ENCODE measurements at places on chromosomes 3 and 15. TPM values are rescaled to one million over a fixed set of nuclear protein-coding genes. Genes with fewer than 3 reads are reported as not detected.

DNA sequence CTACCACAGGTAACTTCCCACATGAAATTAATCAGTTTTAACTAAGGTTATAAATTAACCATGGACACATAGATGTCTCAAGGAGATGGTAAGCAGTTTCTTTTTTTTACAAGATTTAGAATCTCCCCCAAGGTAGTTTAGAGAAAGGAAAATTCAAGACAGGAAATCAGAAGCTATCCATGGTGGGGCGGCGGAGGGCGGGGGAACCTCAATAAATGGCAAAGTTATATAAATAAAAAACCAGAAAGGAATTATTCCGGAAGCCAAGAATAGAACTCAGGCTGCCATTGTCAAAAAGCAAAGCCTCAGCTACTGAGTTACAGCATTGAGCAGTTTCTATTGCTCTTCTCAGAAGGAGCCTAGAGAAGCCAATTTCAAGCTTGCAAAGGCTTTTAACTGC, 172.1 kb upstream of the SMAD3 start:
- no peaks in the 10 kb centered on the region for H3K36me3 ChIP-seq
- no peak for DNase-seq
- no peak overlapping the region for H3K4me3 ChIP-seq
- no peaks in the 10 kb centered on the region for H3K27me3 ChIP-seq

- peaks cover 16% of the 10 kb centered on the region for H3K4me1 ChIP-seq
- H3K4me3 ChIP-seq, result peak overlapping the region; percentile 80
- H3K27me3 ChIP-seq, result no peaks in the 10 kb centered on the region
- no peak for DNase-seq
- no peak overlapping the region for H3K27ac ChIP-seq
Observed at GRCh38 chr15:101252836-101253235, 988 bp upstream of the CHSY1 start.

- no peak for DNase-seq
- no peaks in the 10 kb centered on the region for H3K36me3 ChIP-seq
- H3K4me3 ChIP-seq, result no peak overlapping the region
- H3K4me1 ChIP-seq, result no peaks in the 10 kb centered on the region
- no peaks in the 10 kb centered on the region for H3K27me3 ChIP-seq
- H3K27ac ChIP-seq, result no peak overlapping the region
Observed at GRCh38 chr3:195761123-195761566, 40.4 kb downstream of the MUC20 start.

DNA sequence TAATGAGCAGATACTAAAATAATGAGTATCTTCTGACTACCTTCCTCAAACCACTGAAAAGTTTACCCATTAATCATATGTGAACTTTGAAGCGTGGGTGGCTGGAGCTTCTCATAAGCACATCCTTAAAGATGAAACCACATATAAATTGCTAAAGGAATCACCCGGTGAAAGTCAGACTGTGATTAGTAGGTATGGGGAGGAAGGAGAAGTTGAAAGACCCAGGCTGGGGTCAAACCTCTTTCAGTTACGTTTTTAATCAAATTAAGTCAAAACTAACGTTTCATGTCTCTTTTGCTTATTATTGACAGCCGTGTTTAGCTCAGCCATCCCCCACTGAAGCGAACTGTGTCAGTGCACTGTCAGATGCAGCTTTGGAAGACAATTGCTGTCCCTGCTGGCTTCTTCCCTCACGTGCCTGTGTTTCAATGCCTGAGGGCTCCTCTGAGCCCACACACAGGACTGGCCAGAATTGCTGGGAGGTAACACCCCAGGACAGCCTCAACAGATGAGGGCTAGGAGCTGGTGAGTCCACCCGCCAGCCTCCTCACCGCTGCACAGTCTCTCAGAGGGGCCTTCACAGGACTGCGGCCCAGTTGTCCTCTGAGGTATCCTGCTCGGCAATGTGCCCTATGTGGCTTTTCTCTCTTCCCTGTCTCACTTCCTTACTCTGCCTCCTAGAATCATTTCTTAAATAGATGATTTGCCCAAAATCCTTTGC, 29.3 kb upstream of the SH3BP5 start:
- H3K27me3 ChIP-seq, result no peaks in the 10 kb centered on the region
- no peak overlapping the region for H3K27ac ChIP-seq
- H3K4me1 ChIP-seq, result peaks cover 6% of the 10 kb centered on the region
- no peak for DNase-seq
- H3K4me3 ChIP-seq, result no peak overlapping the region
- H3K36me3 ChIP-seq, result no peaks in the 10 kb centered on the region

ST6GAL1 gene
- total RNA-seq, result 41.4 TPM

DNA sequence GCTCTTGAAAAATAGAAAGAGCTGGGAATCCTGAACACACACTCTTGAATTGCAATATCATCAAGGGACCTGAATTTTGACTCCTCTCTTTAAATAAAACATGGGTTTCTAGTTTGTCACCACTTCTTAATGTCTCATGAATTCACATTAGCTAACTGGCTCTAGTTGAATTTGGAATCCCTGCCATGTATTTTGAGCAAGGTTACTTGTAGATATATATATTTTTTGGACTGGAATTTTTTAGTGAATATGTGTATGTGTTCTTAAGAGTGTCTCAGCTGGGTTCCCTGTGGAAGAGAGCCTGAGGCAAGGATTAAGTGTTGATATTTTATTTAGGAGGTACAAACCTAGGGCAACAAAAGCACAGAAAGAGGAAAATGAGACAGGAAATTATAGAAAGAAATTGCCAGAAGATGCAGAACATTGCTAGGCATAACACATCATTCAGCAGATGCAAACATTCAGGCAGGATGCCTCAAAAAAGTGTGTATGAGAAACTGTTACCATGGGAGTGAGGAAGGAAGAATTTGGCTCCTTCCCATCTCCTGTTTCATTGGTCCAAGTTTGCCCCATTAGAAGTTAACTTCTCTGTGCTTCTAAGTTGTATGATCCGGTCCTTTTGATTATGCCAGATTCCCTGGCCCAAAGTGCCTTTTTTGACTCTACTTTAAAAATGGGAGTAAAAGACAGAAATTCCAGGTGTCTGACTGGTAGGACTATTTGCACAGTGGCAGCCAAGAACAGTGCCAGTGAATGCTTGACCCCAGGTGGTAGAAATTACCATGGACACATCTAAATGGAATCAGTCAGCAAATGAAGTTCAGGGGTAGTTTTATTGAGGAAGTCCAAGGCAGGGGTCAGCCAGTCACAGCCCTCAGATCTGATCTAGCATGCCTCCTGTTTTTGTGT, 253.7 kb upstream of the TGFBR2 start:
- H3K4me3 ChIP-seq, result no peak overlapping the region
- no peak for DNase-seq
- no peaks in the 10 kb centered on the region for H3K36me3 ChIP-seq

GRCh38 chr3:150508401-150508800, 37.9 kb downstream of the SERP1 start:
- H3K4me3 ChIP-seq, result no peak overlapping the region
- H3K4me1 ChIP-seq, result no peaks in the 10 kb centered on the region
- H3K27me3 ChIP-seq, result no peaks in the 10 kb centered on the region
- no peaks in the 10 kb centered on the region for H3K36me3 ChIP-seq
- no peak for DNase-seq

LEKR1 gene
- total RNA-seq, result 3.2 TPM

DNA sequence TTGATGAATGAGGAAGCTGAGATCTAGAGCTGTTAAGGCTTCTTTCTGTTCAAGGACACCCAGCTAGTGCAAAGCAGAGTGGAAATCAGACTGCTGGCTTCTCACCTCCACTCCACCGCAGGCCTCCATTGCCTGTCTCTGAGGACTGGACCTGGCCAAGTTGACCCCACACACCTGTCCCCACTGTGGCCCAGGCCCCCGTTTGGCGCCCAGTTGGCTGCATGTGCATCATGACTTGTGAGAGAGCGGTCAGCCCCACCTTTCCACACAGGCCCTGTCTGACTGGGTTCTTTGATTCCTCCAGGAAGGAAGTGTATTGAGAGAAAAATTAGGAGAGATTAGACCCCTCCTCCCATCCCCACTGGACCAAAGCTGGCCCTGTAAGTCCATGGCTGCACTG, 206.3 kb upstream of the TLE3 start:
- no peak overlapping the region for H3K27ac ChIP-seq
- no peaks in the 10 kb centered on the region for H3K27me3 ChIP-seq
- H3K4me3 ChIP-seq, result no peak overlapping the region
- no peak for DNase-seq

- no peaks in the 10 kb centered on the region for H3K27me3 ChIP-seq
- H3K27ac ChIP-seq, result no peak overlapping the region
- no peak for DNase-seq
Observed at GRCh38 chr15:101020451-101020850, 101.3 kb downstream of the LRRK1 start.

- no peak for DNase-seq
- H3K4me3 ChIP-seq, result no peak overlapping the region
- H3K4me1 ChIP-seq, result peaks cover 20% of the 10 kb centered on the region
- H3K27ac ChIP-seq, result no peak overlapping the region
- H3K27me3 ChIP-seq, result no peaks in the 10 kb centered on the region
Observed at GRCh38 chr15:62822228-62822627, 220.3 kb upstream of the TPM1 start.

GRCh38 chr15:74955796-74956647, 550 bp downstream of the RPP25 start:
- H3K36me3 ChIP-seq, result no peaks in the 10 kb centered on the region
- peak overlapping the region; percentile 92 for H3K4me3 ChIP-seq
- DNase-seq, result peak; percentile 76
- H3K4me1 ChIP-seq, result peaks cover 30% of the 10 kb centered on the region

DNA sequence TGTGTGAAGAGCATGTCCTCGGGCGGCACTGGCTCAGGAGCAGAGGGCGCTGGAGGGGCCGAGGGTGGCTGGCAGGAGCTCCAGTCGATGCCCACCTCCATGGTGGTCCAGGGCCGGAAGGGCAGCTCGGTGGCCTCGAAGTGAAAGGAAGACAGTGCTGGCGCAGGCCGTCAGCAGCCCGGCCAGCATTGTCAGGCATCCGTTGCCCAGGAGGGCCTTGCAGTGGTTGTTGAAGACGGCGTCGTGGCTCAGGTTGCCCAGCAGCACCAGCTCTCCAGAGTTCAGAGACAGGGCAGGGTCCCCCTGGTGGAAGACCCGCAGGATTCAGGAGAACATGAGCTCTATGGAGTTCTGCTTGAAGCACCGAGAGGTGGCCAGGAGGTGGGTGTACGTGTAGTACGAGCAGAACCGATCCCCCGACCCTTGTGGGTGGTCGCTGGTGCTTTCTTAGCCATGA, 16.5 kb upstream of the SIAH2 start:
- no peak overlapping the region for H3K27ac ChIP-seq
- H3K4me3 ChIP-seq, result no peak overlapping the region
- H3K27me3 ChIP-seq, result no peaks in the 10 kb centered on the region
- H3K36me3 ChIP-seq, result no peaks in the 10 kb centered on the region
- DNase-seq, result no peak

TFG gene
- 224 TPM for total RNA-seq

DNA sequence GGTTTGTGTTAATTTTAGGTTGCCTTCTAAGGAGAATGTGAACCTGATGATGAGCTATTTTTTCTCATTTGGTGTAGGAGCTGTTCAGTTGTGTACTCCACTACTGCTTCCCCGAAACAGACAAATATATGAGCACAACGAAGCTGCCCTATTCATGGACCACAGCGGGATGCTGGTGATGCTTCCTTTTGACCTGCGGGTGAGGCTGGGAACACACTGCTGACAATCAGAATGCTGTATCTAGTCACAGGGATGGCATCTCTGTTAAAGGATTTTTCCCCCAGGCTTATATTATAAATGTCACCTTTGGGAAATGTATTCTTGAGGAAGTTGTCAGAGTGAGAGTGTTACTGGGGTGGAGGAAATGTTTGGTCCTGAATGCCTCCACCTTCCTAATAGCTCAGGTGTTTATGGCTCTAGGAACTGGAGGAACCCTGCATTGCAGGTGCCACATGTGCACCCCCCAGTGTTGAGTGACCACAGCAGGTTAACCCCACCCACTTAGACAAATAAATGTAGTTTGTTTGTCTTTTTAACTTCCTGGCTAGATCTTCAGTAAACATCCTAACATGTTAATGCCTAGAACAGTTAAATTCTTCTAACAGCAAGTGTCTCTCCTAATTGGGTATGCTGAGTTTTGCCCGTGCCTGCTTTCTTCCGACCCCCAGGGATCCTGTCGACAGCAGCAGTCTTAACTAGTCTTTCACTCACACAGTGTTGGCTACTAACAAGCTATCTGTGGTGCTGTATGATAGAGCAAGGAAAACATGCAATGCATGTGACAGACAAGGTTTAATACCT, 35.7 kb downstream of the SRP14 start:
- 0 out of 2 replicates have a peak, but pooled peaks cover 6% of the 10 kb centered on the region for H3K36me3 ChIP-seq
- no peaks in the 10 kb centered on the region for H3K4me1 ChIP-seq
- no peak for DNase-seq
- no peak overlapping the region for H3K4me3 ChIP-seq

GRCh38 chr3:39485547-39485946, 18.1 kb downstream of the MOBP start:
- H3K4me1 ChIP-seq, result no peaks in the 10 kb centered on the region
- no peak overlapping the region for H3K27ac ChIP-seq
- no peaks in the 10 kb centered on the region for H3K36me3 ChIP-seq
- no peak overlapping the region for H3K4me3 ChIP-seq
- no peak for DNase-seq

GRCh38 chr15:41493902-41494189, 172 bp downstream of the ITPKA start:
- no peak overlapping the region for H3K27ac ChIP-seq
- DNase-seq, result no peak
- no peaks in the 10 kb centered on the region for H3K36me3 ChIP-seq
- H3K4me1 ChIP-seq, result peaks cover 17% of the 10 kb centered on the region
- no peaks in the 10 kb centered on the region for H3K27me3 ChIP-seq
- H3K4me3 ChIP-seq, result peak overlapping the region; percentile 29

DNA sequence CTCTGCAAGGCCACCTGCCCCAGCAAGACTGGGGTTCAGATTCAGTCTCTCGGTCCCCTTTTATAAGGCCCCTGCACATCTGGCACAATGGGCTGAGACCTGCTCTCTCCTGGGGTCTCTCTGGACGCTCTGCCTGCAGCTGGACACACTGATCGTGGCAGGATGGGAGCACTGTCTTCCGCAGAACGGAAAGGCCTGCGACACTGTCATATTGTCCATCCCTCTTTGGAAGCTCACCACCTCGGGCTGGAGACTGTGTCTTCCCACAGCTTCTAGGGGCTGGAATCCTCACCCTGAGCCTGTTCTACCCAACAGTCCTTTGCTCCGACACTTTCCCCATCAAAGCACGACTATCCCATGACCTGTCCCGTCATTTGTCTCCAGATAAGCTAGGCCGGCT, 11.5 kb upstream of the IGDCC4 start:
- H3K4me1 ChIP-seq, result no peaks in the 10 kb centered on the region
- no peaks in the 10 kb centered on the region for H3K27me3 ChIP-seq
- no peak for DNase-seq
- H3K36me3 ChIP-seq, result no peaks in the 10 kb centered on the region
- no peak overlapping the region for H3K27ac ChIP-seq
- no peak overlapping the region for H3K4me3 ChIP-seq

DNA sequence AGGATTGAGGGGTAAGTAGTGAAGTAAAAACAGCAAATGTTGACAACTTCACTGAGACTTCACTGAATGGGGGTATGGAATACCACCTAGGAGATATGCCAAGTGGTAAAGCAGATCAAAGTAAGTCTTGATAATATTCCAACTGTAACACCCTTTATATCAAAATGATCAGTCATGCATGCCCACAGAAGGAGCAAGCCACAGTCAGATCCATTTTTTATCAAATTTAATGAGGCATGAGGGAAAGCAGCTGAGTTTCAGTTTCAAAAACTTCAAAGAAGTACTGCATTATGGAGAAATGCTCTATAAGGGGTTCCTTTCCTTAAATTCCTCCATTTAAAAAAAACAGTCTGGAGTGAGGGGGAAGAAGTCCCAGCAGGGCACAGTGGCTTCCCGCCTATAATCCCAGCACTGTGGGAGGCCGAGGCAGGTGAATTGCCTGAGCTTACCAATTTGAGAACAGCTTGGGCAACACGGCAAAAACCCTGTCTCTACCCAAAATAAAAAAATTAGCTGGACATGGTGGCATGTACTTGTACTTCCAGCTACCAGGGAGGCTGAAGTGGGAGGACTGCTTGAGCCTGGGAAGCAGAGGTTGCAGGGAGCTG, 56.9 kb downstream of the TJP1 start:
- no peak overlapping the region for H3K27ac ChIP-seq
- no peak for DNase-seq

EOMES gene
- total RNA-seq, result not detected
